HuH-7 (cell line): ENCODE measurements at places on chromosomes 3 and 15.

- no peak for DNase-seq
Observed at GRCh38 chr3:172804323-172804722, 53.8 kb downstream of the ECT2 start.

DNA sequence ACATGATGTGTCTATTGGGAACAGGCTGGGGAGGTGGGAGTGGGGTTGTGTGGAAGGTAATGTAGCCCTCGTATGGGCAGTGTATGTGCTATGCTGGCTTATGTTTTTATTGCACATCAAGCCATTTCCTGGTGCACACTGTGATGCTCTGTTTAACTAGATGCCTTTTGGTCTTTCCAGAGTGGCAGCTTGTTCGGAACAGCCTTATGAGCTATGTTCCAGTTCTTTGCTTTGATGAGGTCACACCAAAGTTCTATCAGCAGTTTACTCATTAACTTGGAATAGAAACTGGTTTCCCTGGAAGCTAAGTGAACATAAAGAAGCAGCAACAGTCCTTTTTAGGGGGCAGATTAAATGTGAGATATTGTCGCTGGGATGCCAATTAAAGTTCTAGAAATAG lies 133.9 kb downstream of the DIPK2A start:
- DNase-seq, result peak; percentile 19

DNA sequence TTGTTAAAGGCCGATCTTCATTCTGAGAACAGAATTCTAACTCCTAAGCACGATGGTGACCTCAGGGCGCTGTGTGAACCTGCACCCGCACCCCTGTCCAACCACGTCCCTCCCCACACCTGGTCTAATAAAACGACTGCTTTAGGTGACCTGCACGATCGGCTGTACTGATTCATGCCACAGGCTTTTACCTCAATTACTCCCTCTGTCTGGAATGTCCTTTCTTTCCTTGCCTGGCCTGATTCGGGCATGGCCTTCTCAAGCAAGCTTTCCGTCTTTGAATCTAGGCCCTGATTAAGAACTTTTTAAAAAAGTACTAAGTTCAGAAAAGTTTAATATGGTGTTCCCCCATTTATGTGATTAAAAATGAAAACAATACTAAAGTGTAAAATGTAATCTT lies 842 bp upstream of the U2SURP start:
- DNase-seq, result no peak

- no peak for DNase-seq
Observed at GRCh38 chr3:193693774-193694173, 100.8 kb downstream of the OPA1 start.

GRCh38 chr15:77410701-77411618 lies 8.9 kb downstream of the PEAK1 start:
- DNase-seq, result no peak

- DNase-seq, result no peak
Observed at GRCh38 chr15:95405447-95405846, 925.1 kb upstream of the NR2F2 start.

DNA sequence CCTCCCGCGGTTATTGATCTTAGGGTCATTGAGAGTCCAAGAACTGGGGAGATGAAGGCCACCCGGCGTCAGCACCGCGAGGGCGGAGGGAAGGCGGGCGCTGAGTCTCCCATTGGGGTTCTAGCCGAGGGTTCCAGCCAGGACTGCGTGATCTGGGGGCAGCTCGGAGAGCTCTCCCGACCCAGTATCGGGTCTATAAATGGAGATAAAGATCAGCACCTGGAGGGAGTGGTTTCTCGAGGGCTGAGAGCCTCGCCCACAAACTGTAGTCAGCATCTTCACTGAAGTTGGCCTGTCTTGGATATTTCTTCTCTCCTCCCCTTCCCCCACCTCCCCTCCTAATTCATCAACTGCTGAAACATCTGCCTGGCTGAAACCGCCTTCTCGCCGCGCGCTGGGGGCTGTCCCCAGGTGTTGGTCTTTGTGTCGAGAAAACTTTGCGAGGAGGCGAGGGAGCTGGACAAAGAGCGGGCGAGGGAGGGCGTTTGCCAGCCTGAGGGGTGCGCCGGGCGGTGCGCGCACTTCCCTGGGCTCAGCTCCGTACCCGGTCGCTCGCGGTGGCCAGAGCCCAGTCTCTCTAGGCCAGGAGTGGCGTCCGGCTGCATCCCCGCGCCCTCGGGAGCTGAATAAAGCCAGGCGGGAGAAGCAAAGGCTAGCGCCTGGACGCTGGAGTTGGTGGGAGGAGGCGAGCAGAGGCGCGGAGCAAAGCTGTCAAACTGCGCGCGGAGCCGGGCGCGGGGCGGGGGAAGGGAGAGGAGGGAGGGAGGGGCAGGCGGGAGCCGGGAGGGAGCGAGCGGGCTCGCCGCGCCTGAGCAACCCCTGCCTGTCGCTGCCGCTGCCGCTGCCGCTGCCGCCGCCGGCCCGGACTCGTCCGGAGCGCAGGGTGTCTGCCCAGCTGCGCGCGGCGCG lies at the start of gene ST8SIA2:
Gene ST8SIA2 (plus strand): TSS at position 811 of the 909 bp plus-strand sequence. CDS start 184 bp downstream, outside the sequence.
- DNase-seq, result no peak

- DNase-seq, result no peak
Observed at GRCh38 chr15:90838544-90838943, 29.8 kb upstream of the FURIN start.

DNA sequence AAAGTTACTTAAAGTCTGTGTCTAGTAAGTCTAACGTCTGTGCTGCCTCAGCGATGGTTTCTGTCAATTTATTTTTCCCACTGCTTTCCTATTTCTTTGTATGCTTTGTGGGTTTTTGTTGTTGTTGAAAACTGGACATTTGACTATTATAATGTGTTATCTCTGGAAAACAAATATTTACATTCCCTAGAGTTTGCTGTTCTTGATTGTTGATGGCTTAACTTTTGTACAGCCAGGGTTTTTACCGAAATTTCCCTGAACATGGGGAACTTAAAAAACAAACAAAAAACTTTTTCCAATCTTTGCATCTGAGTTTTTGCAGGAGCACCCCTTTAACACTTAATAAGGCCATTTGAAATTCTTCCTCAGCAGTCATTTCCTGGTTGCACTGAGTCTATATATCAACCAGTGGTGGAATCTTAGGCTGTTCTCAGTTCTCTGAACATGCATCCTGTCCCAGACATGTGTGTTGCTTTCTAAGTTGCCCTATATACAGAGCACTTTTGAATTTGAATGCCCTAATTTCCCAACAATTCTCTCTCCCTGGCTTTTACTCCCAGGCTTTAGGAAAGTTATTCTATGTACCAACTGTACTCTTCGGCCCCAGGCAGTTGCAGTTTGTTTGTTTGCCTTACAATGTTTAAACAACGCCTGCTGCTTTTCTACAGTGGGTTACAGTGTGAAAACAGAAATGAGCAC lies 11.8 kb upstream of the PIAS1 start:
- peak; percentile 45 for DNase-seq

- DNase-seq, result no peak
Observed at GRCh38 chr3:64957408-64958198, 269.8 kb upstream of the ADAMTS9 start.

DNA sequence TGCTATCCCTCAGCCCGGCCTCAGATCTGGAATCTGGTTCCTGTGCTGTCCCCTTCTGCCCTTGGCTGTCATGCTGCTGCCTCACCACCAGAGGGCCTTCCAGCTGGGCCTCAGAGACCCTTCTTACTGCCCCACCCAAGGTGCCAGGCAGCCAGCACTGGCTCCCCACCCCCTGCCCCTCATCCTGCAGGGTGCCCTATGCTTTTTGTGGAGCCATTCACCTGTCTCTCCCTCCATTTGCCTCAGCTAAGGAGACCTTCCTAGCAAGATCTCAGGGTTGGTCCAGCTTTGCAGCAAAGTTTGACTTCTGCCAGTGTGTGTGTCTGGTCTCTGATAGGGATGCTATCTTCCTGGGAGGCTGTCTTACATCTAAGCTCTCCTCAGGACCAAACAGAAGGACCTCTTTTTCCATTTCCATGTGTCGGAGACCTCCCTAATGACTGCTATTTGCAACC lies 1.9 kb upstream of the VWA5B2 start:
- DNase-seq, result peak; percentile 85

- no peak for DNase-seq
Observed at GRCh38 chr3:8886546-8886945, 76.7 kb downstream of the RAD18 start.

GRCh38 chr15:93438310-93438709 lies 349.3 kb upstream of the RGMA start:
- DNase-seq, result no peak

DNA sequence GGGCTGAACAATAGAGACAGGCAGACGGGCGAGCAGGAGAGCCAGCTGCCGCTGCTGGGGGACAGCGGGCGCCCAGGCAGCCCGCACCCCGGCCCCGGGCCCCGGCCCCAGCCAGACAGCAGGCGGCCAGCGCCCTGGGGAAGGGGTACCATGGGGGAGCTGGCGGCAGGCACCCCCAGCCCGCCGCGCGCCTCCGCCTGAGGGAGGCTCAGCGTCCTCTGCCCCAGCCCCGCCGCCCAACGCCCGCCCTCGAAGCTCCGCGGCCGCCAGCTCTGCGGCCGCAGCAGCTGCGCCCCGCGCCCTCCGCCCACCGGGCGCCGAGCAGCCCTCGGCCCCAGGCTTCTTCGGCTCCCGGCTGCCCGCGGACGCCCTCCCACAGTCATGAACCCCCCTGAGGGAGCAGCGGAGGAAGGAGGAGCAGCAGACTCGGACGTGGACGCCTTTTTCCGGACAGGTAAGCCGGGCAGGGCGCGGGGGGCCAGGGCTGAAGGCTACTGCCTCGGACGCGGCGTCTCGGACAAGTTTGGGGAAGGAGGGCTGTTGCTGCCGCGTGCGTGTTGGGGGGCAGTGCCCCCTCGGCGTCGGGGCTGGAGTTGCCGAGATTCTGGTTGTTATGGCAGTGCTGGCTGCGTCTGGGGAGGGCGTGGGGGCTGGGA lies 41.6 kb upstream of the ROPN1 start:
- peak; percentile 37 for DNase-seq

GRCh38 chr3:46400000-46400734 lies 6.7 kb downstream of the CCR5AS start:
- no peak for DNase-seq

GRCh38 chr15:84914909-84915605 lies 30.6 kb downstream of the SLC28A1 start:
- peak; percentile 85 for DNase-seq

DNA sequence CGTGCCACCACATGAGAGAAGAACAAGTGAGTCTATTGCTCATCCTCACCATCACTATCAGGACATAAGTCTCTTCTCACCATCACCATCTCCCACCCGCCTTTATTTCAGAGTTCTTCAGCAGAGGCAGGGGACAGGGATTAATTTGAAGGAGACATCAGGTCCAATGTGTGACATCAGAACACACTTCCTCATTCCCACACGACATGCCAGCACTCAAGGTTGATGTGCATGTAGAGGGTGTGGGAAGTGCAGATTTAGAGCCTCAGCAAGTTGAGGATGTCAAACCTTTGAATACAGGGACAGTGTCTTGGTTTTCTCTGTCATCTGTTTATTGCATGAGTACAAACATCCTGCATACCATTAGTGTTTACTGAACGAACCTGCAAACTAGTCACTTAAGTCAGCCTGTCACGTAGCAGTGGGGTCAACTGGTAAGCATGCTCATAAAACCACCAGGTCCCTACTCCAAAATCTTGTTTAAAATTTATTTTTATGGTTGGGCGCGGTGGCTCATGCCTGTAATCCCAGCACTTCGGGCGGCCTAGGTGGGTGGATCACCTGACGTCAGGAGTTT lies 104.4 kb downstream of the MYLK start:
- no peak for DNase-seq

GRCh38 chr15:66923438-66923881 lies 141.9 kb upstream of the SMAD3 start:
- DNase-seq, result peak; percentile 87

DNA sequence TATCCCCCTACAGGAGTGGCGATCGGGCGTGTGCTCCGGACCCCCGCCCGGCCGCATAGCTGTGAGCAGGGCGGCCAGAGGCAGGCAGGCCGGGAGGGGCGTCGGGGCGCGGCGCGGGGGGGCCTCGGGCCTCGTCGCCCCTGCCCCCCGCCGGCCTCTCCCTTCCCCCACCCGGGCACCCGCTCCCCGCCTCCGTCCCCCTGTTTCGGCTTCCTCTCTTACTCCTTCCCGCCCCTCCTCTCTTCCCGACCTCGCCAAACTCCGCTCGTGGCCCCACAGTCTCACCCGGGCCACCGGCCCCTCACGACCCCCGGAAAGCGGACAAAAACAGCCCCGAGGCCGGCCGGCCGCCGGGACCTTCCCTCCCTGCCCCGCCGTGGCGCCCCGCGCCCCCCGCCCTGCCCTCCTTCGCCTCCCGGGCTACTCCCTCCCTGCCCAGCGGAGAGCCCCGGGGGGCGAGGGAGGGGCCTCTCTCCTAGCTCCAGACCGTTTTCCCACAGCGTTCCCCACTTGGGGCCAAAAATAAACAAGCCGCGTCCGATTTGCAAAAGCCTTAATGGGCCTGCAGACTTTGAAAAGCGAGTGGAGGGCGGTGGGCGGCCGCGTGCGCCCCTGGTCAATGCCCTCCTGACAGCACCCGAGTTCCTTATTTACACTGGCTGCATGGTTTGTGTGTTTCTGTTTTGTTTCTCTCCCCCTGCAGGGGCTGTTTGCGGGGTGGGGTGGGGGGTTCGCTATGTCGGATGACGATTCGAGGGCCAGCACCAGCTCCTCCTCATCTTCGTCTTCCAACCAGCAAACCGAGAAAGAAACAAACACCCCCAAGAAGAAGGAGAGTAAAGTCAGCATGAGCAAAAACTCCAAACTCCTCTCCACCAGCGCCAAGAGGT lies 1.0 kb downstream of the UBE2E1 start:
- peak; percentile 54 for DNase-seq

DNA sequence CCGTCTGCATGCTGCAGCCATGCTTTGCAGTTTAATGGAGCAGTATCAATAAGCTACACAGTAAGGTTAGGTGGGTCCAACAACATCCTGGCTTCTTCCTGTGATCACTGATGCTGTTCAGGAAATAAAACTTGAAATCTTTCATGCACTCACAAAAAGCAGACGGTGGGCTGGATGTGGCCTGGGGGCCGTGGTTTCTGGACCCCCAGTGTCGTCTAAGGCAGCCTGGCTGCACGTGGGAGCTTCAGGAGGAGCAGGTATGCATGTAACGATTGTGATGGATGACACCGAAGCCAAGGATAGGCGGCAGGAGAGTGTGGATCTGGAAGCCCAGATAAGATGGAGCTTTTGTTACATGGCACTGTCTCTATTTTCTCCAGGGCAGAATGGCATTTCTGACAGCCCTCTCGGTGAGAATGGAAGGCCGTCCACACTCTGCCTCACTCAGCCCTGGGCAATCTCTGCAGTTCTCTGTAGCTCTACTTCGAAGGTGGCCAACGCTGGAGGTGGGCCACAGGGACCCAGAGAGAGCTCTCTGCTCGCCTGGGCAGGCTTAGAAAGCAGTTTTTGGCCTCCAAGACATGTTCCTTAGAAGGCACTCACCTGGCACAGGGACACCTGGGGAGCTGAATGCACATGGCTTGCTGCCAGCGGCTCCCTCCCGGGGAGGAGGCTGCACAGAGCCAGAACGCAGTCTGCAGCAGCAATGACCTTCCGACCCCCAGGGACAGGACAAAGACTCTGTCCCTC lies 46.4 kb upstream of the IQSEC1 start:
- DNase-seq, result no peak
